ENCODE measurements at places on chromosomes 12 and 14.

GRCh38 chr12:46711756-46712155 is 114.0 kb downstream of the SLC38A4 start:
- no peaks in the 10 kb centered on the region for H3K36me3 ChIP-seq
- peaks cover 6% of the 10 kb centered on the region for H3K27me3 ChIP-seq
- DNase-seq, result no peak
- H3K4me1 ChIP-seq, result no peaks in the 10 kb centered on the region
- no peak overlapping the region for H3K27ac ChIP-seq

DNA sequence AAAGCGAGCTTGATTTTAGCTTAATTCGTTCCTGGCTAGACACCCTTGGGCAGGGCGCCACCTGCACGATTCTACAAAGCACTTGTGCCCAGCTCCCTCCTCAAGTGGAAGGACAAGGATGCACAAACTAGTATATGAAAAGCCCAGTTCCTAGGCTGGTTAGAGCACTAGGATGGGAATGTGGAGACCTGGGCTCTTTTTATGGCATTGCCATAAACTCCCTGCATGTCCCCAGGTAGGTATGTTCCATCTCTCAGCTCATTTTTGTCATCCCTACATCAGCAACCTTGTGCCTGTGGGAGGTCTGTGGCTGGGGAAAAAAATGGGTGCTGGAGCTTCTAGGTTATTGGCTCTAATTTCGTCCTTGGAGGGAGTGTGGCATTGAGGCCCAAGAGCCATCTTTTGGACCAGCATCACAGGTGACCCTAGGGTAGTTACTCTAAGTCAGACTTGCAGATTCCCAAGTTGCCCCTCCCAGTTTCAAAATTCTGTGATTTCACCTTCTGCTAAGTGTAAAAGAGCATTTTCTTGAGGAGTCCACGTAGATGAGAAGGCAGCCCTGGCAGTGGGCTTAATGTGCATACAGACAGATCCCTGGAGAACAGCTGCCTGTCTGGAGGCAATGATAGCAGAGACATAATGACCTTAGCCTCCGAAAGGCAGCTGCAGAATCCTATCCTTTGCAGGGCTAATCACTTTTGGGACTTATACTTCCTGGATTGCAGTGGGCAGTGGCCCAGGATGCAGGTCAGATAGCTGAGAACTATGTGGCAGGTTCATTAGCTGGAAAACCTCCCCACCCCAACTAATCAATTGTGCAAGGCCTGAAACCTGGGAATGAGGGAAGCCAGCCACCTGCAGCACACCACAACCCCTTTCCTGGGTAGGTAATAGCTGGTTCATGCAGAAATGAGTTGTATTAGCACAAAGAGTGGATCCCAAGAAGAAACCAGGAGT is 47.6 kb upstream of the BDKRB2 start:
- H3K36me3 ChIP-seq, result no peaks in the 10 kb centered on the region
- H3K4me1 ChIP-seq, result no peaks in the 10 kb centered on the region
- H3K4me3 ChIP-seq, result no peak overlapping the region
- DNase-seq, result no peak

- peaks cover 19% of the 10 kb centered on the region for H3K36me3 ChIP-seq
- H3K4me1 ChIP-seq, result no peaks in the 10 kb centered on the region
- no peak for DNase-seq
- no peak overlapping the region for H3K27ac ChIP-seq
- no peaks in the 10 kb centered on the region for H3K27me3 ChIP-seq
These were observed 41.9 kb downstream of the DCP1B start for GRCh38 chr12:1962051-1963020.

DNA sequence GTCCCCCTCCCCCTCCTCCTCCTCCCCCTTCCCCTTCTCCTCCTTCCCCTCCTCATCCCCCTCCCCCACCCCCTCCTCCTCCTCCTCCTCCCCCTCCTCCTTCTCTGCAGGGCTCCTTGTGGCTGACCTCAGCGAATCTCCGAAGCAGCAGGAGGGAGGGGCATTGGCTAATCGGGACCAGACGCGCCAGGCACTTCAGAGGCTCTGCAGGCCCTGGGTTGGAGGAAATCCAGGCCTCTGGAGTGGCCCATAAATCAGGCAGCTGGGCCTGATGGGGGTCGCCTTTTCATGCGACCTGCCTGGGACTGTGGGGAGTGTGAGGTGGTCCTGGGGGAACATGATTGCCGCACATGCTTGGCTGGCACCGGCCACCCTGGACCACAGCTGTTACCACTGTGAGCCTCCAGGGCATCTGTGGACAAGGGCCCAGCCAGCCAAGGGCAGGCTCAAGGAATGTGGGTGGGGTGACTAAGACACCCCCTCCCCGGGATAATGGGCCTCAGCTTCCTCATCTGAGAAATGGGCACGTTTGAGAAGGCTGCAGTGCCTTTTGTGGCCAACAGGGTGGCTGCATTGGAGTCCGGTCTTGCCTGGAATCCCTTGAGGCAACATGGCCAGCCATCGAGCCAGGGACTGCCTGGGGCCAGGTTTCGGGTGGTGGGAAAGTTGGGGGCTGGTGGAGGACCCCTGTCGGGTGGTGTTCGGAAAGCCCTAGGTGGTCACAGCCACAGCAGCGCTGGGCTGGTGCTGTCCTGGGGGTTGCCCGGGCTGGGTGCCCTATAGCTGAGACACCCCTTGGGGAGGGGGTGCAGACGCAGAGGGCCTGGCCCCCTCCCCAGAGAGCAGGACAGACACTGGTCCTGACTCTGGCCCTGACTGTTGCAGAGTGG is 12.0 kb downstream of the KIF26A start:
- no peak overlapping the region for H3K4me3 ChIP-seq
- H3K36me3 ChIP-seq, result no peaks in the 10 kb centered on the region
- H3K27ac ChIP-seq, result no peak overlapping the region

- peaks cover 30% of the 10 kb centered on the region for H3K36me3 ChIP-seq
- peak overlapping the region; percentile 31 for H3K4me3 ChIP-seq
- H3K27ac ChIP-seq, result peak overlapping the region; percentile 79
- no peak for DNase-seq
- no peaks in the 10 kb centered on the region for H3K27me3 ChIP-seq
These were observed 8.5 kb downstream of the BORCS5 start for GRCh38 chr12:12365446-12365802.

GRCh38 chr14:91255026-91255695 is 10.7 kb upstream of the GPR68 start:
- peaks cover 3% of the 10 kb centered on the region for H3K36me3 ChIP-seq
- H3K4me3 ChIP-seq, result peak overlapping the region; percentile 59
- no peaks in the 10 kb centered on the region for H3K27me3 ChIP-seq

- DNase-seq, result no peak
- peaks cover 31% of the 10 kb centered on the region for H3K4me1 ChIP-seq
- no peak overlapping the region for H3K27ac ChIP-seq
- no peak overlapping the region for H3K4me3 ChIP-seq
These were observed 44.3 kb downstream of the IFNG start for GRCh38 chr12:68115281-68115680.
